ENCODE measurements at places on chromosomes 12 and 14.
A peak's percentile ranks its signal among the peaks of the same experiment; 100 is the strongest.

- peak; percentile 1 for DNase-seq
Measured at GRCh38 chr14:50944647-50945413, 547 bp upstream of the PYGL start.

DNA sequence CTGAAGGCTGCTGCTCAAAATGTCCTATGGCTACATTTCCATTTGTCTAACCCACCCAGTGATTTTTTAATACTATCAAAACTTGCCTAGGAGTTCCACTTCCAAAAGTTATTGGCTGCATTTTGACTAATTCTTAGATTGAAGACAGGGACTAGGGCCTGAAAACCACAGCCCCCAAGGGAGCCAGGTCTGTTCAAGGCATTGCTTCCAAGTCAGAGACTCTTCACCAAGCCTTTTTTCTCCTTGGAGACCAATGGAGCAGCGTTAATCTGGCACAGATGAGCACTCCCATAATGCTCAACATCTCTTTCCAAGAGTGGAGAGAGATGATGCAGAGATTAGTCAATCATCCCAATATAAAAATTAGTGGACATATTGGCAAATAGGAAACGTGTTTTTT lies 112.5 kb upstream of the HIF1A start:
- no peak for DNase-seq

GRCh38 chr14:71319666-71320065 lies 412.4 kb downstream of the PCNX1 start:
- no peak for DNase-seq

DNA sequence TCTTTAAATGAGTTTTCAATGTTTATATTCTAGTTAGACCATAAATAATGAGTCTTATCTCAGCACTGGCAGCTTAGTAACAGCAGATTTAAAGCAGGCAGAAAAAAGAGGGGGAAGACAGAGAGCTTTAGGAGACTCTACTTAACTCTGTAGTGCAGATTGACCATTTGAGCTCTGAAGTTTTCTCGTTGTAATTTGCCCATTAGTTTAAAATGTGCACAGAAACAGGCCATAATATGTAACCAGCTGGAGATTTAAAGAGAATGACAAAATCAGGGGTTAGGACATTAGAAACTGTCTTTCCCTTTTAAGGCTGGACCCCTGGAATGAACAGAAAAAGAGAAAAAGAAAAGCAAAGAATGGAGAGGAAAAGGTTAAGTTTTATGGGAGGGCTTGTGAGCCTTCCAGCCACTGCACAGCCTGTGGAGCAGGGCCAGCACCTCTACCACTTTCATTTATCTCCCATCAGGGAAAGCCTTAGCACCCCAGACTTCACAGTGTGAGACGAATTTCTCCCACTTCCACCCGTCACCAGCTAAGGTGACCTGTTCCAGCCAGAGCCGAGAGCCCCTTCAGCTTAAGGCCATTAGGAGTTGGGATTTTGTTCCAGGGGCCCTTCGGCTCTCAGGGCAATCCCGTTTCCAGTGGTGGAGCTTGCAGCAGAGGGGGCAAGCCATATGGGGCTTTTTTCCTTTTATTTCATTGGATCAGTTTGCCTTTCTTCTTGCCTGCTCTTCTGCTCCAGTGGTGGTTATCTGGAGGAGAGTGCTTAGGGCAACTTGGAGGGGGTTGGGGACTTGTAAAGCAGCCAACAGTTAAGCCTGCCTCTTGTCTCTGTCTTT lies 8.0 kb downstream of the IL22 start:
- no peak for DNase-seq

DNA sequence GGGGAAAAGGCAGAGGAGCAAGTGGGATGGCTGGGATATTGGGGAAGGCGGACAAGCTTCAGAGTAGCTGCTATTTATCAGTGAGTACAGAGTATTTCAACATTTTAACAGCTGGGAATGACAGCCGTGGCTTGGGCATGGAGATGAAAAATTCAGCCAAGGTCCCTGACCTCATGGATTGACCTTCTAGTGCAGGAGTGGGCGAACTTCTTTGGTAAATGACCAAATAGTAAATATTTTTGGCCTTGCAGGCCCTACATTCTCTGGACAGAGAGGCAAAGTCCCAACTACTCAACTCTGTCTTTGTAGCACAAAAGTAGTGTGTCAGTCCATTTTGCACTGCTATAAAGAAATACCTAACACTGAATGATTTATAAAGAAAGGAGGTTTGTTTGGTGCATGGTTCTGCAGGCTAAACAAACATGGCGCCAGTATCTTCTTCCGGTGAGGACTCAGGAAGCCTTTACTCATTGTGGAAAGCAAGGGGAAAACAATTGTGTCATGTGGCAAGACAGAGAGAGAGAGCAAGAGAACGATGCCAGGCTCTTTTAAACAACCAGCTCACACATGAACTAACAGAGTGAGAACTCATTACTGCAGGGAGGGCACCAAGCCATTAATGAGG lies 33.6 kb downstream of the TMEM233 start:
- DNase-seq = no peak

Data from stimulated activated CD4-positive, alpha-beta T cell treated with anti-CD3 and anti-CD28 coated beads, Interleukin-4, amount 100 ng/mL, for 1 hour (primary cell).